ENCODE measurements at places on chromosomes 12 and 14.

- no peak for DNase-seq
Observed at GRCh38 chr12:88562846-88563582, 17.3 kb downstream of the KITLG start.

GRCh38 chr12:1880153-1880845 is 38.2 kb downstream of the CACNA2D4 start:
- DNase-seq, result peak; percentile 21

DNA sequence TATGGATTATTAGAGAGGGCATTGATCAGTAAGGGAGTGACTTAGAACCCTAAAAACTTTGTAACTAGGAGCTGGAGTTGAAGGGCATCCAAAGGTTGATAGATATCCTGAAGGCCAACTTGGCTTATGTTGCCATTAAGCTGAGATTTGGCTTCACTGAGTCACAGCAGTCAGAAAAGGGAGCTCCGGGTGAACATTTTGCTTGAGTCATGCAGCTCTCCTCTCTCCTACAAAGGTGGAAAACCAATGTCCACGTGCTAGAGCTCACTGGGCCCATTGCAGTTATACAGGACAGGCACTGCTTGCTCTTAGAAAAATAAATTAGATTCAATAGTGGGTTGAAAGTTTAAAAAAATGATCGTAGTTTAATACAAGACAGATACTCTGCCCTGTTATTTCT is 87.3 kb upstream of the LRIG3 start:
- DNase-seq, result no peak

DNA sequence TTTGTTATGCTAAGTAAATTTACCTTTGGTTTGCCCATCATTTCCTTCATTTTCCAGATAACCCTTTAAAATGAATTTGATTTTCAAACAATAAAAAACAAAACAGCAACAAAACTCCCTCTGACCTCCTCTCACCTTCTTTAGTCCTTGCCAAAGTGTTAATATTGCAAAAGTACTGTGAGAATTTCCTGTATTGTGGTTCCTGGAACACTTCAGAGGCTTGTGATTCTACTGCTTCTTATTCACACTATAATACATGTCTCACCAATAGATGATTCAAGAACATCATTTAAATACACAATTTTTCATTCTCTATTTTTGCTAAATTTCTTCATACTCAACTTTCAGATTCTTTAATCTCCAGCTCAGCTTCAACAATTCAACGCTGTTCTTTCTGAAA is at the start of gene KLRD1:
TSS of gene KLRD1 (plus strand) at position 241 of the 400 bp plus-strand sequence. CDS start 208 bp downstream, outside the sequence.
- no peak for DNase-seq

- DNase-seq, result no peak
Observed at GRCh38 chr14:85182282-85182681, 347.7 kb upstream of the FLRT2 start.

DNA sequence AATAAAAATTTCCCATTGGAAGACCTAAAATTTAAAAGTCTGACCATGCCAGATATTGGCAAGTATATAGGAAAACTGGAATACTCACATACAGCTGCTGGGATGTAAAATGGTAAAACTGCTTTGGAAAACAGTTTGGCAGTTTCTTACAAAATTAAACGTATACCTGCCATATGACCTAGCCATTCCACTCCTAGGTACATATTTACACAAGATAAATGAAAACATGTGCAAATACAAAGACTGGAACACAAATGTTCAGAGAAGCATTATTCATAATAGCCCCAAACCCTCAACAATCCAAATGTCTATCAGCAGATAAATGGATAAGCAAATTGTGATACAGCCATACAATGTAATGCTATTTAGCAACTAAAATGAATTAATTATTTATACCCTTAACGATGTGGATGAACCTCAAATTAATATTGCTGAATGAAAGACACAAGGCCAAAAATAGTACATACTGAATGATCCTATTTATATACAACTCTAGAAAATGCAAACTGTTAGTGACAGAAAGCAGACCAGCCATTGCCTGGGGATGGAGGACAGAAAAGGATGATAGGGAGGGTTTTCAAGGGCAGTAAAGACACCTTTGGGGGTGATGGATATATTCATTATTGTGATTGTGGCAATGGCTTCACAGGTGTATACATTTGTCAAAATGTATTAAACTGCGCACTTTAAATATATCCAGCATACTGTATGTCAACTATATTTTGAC is 21.3 kb upstream of the TCP11L2 start:
- DNase-seq, result no peak

DNA sequence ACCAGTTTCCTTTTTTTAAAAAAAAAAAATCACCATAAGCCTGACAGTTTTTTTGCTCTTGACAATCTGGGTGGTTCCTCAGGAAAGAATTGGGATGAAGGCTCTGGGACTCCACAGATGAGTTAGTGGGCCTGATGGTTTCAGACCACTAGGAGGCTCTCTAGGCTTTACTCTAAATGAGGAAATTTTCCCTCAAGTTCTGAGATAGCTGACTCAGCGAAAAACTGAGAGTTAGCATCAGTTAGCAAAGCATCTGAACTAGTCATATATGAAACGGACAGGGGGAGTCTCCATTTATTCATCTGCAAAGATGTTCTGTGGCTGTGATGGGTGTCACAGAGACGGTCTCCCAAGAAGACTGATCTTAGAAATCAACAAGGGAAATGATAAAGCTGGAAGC is 314.3 kb upstream of the OR4E1 start:
- no peak for DNase-seq

DNA sequence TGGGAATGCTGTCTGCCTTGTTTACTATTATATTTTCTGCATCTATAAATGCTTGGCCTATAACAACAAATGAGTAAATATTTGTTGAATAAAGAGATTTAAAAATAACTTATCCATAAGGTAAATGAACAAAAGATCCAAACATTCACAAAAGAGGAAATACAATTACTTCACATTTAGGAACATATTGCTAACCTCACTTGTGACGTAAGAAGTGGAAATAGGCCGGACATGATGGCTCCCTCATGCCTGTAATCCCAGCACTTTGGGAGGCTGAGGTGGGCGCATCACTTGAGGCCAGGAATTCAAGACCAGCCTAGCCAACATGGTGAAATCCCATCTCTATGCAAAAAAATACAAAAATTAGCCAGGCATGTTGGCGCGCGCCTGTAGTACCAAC is 25.7 kb upstream of the CKAP4 start:
- no peak for DNase-seq

GRCh38 chr14:63677891-63678379 is 36.3 kb upstream of the WDR89 start:
- DNase-seq, result no peak

- no peak for DNase-seq
Observed at GRCh38 chr14:96083667-96084320, 44.6 kb downstream of the C14orf132 start.

DNA sequence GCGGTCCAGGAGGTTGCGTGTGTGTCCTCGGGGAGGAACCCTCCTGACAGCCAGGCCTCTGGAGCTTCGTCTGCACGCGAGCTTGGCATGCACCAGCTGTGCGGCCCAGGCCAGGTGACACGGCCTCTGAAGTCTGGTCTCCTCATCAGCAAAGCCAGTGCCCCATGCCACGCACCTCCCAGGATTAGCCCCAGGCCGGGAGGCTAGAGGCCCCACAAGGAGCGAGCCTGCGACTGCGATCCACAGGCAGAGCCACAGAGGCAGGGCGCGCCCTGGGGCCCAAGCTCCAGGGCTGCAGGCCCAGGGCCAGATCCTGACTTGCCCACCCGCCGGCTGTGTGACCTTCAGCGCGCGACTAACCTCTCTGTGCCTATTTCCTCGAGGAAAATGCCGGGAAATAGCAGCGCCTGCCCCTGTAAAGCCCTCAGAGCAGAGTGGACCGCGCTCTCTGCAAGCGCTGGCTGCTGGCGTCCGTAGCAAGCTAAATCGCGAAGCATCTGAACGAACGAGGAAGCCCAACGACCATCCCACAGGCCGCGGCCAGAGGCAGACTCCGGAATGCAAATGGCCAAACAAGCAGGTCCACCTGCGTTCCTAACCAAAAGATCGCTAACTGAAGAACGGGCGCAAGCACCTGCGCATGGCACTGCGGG is 492 bp upstream of the BTBD6 start:
- DNase-seq, result no peak

GRCh38 chr14:56854325-56854724 is 44.0 kb upstream of the OTX2 start:
- DNase-seq, result no peak

- peak; percentile 21 for DNase-seq
Observed at GRCh38 chr12:49335118-49335954, 1.7 kb downstream of the C1QL4 start.

GRCh38 chr12:174124-174523 is 39.8 kb downstream of the SLC6A12 start:
- DNase-seq, result no peak

GRCh38 chr14:65354131-65354530 is 58.4 kb upstream of the FUT8 start:
- no peak for DNase-seq

DNA sequence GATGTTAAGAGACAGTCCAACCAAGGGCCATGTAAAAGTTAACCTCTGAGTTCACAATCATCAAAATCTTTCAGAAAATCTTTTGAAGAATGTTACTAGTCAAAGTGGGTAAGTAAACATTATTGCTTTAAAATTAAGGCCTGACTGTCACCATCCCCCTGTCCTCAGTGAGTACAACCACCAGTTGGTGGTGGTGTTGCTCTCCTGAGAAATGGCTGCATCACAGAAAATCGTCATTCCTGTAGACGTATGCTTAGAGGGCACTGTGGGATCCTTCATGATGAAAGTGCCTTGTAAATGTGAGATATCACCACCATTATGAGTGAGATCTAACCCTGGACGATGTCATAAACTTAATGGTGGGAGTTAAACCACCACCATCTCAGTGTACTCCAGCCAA is 451.2 kb downstream of the RPS29 start:
- DNase-seq, result no peak

DNA sequence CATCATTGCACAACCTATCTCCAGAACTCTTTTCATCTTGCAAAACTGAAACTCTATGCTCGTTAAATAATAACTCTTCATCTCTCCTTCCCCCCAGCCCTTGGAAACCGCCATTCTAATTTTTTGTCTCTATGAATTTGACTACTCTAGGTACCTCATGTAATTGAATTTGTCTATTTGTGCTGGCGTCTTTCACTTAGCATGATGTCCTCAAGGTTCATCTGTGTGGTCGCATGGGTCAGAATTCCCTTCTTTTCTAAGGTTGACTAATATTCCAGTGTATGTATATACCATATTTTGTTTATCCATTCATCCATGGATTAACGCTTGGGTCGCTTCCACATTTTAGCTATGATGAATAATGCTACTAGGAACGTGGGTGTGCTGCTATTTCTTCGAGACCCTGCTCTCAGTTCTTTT is 80.1 kb downstream of the PLXNC1 start:
- DNase-seq, result no peak

GRCh38 chr14:65357113-65357512 is 55.4 kb upstream of the FUT8 start:
- DNase-seq, result no peak

- no peak for DNase-seq
Observed at GRCh38 chr12:131834798-131835615, 6.8 kb downstream of the MMP17 start.

- DNase-seq, result no peak
Observed at GRCh38 chr12:110880651-110881050, 33.9 kb downstream of the CCDC63 start.

GRCh38 chr12:4275016-4275869 is 1.7 kb downstream of the CCND2 start:
- peak; percentile 31 for DNase-seq

DNA sequence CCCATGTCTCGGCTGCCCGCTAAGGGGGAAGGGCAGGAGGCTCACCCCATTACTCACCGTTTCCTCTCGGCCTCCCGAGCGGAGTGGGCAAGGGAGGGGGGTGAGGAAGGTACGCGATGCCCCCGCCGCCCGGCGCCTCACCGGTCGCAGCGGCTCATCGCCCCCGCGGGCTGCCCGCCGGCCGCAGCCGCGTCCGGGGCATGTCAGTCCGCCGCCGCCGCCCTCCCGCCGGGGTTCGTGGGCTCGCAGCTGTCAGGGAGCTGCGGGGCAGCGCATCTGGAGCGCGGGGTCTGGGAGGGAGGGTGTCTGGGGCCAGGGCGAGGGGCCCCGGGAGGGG is 461 bp downstream of the SLC8A3 start:
- DNase-seq, result no peak

DNA sequence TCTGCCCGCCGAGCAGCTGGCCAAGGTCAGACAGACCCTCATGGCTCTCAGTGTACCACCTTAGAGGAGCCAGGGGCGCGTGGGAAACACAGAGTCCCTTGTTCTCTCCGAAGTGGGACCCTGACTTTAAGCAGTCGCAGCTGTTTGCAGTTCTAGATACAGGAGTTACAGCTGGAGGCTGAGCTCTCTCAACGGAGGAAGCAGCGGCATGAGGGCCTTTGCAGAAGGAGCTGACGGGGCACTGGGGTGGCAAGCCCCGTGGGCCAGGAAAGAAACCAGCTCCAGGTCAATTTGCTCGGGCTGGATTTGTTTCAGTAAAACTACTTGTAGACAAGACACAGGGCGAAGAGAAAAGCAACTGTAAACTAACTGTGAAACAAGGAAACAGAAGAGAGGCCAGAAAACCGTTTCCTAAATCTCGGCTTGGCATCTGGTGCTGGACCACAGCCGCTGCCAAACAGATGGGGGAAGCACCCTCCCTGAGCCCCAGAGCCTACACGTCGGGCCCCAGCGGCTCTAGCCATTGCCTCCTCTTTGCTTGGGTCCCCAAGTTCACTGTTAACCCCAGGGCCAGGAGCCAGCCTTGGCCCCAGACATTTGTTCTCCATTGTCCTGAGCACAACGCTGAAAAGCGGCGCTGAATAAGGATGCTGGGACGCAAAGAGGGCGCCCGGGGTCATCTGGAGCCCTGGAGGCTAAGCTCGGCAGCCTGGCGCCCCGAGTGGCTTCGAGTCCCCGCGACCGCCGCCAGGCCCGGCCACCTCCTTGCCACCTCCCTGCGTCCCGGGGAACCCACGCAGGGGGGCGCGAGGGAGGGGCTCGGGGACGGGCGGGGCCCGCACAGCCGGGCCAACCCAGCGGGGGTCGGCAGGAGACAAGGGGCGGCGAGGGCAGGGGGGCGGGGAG is 914 bp upstream of the PACS2 start:
- DNase-seq, result no peak

DNA sequence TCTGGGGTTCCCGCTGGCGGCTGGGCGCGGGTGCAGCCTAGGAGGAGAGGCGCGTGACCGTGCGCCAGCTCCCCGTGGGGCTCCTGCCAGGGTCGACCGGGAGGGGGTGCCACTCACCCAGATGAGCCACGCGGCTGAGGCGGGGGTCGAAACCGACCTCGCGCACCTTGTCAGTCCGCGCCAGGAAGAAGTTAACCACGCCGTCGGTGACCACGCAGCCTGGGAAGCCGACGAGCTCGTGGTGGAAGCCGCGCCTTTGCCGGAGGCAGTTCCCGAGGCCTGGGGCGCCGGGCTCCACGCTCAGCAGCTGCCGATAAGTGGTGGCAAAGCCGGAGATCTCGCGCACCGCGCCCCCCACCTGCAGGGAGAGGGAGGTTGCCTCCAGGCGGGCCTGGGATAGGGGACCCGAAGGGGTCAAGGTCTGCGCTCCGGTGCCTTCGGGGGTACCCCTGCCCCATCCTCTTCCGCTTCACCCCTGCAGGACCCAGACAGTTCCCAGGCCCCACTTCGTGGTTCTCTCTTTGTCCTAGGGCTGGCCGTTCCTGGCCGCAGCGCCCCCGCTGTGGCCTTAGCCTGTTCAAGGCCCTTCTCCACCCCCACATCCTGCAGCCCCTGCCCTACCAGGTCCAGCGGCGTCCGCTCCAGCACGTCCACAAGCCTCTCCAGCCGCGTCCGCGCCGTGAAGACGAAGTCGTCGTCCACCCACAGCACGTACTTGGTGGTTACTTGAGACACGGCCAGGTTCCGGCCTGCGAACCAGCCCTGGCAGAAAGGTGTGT is 5.3 kb downstream of the B4GALNT1 start:
- DNase-seq, result no peak

- no peak for DNase-seq
Observed at GRCh38 chr14:95316821-95317220, 2.9 kb downstream of the CLMN start.

Data from GM13976 (cell line).